ENCODE measurements at places on chromosomes 3 and 15.

DNA sequence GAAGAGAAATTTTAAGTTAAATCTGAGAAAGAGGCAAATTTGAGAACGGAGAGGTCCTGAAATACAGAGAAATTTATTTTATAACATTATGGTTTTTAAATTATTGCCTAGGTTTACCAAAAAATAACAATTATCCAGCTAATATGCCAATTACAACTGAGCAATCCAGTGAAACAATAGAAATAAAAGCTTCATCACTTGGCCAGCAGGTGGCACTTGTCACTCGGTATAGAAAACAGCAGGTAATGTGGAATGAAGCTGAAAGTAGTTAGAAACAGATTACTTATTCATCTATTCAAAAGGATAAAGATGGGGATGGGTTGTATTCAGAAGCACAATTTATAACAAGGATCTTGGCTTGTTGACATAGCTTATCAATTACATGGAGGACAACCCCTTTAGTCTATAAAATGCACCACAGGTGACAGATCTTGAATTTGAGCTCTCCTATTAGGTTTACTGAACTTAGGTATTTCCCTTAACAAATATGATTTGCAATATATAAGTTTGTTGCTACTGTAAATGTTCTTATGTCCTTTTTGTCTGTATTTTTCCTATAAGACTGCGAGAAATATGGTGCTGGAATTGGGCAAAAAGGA lies 70.1 kb upstream of the GUCA1C start:
- DNase-seq, result peak; percentile 47

GRCh38 chr3:141454906-141455602 lies 31.8 kb upstream of the RASA2 start:
- DNase-seq, result peak; percentile 82

GRCh38 chr3:48219543-48219942 lies 3.8 kb upstream of the CAMP start:
- no peak for DNase-seq

GRCh38 chr3:13020159-13020750 lies 53.0 kb downstream of the IQSEC1 start:
- no peak for DNase-seq

DNA sequence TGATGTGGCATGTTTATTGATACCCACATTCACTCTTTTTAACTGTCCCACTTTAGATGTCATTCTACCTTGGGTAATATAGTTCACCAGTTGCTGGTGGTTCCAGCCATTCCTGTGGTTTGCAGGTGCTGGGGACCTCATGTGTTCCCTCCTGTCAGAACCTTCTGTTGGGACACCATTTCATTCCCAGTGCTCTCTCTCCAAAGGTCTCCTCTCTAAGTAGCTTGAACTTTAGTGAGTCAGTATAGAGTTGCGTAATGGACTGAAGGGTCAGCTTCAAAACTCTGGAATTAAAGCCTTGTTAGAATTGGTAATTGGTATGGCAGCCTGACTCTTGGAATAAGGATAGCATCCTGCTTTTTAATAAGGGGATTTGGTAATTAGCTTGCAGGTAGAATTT lies 108.5 kb downstream of the PLCL2 start:
- no peak for DNase-seq

DNA sequence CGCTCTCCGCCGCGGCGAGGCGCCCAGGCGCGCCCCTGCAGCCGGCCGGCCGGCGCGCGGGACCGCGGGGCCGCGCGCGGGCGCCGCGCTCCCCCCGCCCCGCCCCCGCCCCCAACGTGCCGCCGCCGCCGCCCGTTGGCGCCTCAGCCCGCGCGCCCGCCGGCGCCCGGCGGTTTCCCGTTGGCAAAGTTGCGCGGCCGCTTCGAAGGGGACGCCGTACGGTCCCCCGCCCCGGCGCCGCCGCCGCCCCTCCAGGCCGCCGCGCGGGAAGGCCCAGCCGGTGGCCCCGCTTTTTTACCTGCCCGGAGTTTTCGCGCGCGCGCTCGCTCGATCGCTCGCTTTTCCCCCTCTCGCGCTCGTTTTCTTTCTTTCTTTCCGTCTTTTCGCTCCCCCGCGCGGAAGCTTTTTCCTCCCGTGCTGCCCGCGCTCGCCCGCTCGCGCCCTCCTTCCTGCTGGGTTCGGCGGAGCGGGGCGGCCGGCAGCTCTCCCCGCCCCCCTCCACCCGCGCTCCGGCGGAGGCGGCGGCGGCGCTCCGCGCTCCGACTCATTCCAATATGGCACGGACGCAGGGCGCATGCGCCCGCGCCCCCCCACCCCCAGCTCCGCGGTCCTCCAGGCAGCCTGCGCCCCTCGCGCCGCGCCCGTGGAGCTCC lies at the start of gene SFMBT1:
SFMBT1 (minus strand) TSS at position 556 of the 653 bp plus-strand sequence. CDS start 76,945 bp downstream, outside the sequence.
- peak; percentile 71 for DNase-seq

DNA sequence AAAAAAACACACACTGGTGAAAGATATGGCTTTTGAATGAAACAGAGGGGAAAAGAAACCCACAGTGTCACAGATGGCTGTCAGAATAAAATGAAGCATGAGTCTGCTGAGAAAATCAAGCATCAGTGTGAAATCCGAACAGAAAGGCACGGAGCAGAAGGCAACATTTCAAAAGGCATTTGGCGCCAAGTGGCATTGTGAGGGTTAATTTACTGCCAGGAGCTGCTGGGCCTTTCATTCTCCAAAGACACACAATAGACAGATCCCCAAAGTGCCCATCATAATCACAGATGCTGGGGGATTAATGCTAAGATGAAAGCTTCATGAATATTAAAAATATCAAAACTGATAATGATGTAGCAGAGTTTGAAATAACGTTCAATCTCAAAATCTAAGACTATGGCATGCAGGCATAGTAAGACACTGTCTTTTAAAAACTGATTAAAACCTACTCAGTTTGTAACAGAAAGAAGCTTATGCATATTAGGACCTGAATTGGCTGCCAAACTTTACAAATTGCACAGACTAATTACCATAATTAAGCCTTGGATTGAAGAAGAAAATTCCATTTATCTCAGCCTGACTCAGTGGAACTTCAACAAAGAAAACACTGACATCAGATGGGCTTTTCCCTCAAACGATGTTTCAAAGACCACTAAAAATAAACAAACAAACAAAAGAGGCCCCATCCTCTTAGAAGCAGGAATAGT lies 589.2 kb downstream of the ROBO1 start:
- no peak for DNase-seq

DNA sequence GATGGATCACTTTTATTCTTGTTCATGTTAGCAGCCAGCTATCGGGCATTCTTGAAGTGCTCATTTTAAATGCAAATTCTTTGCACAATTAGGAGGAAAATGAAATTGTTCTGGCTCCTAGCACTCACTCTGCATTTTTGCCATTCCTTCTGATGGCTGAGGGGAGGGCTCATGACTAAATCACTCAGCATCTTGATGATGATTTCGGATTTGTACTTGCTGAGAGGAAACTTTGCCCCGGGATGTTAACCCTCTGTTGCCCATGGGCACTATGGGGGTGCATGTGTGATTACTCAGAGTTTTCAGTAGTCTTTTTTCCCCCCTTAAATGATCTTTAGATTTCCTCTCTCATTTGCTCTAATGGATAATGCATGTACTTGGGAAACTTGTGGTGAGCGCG lies 299.6 kb upstream of the C2CD4B start:
- DNase-seq, result no peak

DNA sequence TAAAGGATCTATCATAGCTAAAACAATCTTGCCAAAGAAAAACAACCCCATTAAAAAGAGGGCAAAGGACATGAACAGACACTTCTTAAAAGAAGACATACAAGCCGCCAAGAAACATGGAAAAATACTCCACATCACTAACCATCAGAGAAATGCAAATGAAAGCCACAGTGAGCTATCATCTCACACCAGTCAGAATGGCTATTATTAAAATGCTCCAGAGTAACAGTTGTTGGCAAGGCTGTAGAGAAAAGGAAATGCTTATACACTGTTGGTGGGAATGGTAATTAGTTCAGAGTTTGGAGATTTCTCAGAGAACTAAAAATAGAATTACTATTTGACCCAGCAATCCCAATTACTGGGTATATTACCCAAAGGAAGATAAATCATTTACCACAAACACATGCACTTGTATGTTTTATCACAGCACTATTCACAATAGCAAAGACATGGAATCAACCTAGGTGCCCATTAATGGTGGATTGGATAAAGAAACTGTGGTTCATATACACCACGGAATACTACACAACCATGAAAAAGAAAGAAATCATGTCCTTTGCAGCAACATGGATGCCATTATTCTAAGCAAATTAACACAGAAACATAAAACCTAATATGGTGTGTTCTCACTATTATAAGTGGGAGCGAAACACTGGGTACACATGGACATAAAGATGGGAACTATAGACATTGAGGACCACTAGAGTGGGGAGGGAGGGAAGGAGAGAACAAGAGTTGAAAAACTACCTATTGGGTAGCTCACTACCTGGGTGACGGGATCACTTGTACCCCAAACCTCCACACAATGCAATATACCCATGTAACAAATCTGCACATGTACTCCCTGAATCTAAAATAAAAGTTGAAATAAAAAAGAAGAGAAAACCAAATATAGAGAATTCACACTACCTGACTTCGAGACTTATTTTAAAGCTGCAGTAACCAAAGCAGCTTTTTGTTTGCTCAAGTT lies 32.6 kb downstream of the ITGA11 start:
- no peak for DNase-seq

GRCh38 chr3:71310980-71311660 lies 272.4 kb downstream of the FOXP1 start:
- DNase-seq, result no peak

DNA sequence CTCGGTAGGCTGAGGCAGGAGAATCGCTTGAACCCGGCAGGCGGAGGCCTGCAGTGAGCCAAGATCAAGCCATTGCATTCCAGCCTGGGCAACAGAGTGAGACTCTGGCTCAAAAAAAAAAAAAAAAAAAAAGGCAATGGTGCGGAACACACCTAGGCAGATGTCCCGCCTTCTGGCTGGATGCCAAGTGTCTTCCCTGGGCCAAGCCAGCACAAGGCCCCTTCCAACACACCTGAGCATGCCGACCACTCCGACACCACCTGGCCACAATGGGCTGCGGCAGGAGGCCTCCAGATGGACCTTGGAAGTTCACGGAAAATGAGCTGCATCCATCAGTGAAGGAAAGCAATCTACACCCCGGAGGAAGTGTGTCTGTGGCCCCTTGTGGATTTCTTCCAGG lies 19.0 kb downstream of the NUP210 start:
- DNase-seq, result no peak

DNA sequence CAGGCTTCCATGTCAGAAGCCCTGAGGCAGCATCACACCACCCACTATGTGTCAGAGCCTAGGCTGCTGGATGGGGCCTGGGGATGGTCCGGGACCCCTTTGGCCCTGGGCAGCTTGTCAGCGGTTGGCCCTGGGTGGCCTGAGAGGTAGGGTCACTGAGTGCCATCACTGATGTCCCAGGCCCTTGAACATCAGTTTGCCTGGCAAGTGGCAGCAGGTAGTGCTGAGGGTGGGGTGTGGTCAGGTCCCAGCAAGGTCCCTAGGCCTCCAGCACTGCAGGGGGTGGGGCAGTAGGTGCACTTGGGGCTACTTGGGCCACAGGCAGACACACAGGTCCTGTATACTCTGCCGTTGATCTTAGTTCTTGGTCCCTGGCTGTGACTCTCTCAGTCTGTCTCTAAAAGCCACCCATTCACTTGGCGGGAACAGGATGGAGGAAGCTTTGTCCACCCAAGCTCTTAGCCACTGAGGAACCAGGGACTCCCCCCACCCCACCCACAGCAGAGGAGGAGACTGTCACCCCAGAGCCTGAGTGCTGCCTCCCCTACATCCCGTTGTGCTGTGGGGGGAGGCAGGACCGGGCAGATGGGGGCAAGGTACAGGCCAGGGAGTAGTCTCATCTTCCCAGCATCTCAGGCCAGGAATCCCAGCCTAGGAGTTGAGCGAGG lies 5.8 kb downstream of the GNAI2 start:
- no peak for DNase-seq

DNA sequence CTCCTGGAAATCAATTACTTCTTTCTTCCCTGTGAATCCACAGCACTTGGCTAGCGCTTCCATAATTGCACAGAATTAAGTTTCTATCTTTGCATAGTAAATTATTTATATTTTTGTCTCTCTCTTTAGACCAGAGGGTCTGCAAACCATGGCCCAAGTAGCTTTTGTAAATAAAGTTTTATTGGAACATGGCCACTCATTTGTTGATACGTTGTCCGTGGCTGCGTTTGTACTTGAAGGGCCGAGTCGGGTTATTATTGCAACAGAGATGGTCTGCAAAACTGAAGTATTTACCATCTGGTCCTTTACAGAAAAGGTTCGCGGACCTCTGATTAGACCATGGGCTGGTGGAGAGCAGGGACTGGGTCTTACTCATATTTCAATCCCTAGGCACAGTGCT lies 102.5 kb downstream of the RPLP1 start:
- no peak for DNase-seq

GRCh38 chr3:55574671-55575070 lies 87.6 kb upstream of the WNT5A start:
- no peak for DNase-seq

DNA sequence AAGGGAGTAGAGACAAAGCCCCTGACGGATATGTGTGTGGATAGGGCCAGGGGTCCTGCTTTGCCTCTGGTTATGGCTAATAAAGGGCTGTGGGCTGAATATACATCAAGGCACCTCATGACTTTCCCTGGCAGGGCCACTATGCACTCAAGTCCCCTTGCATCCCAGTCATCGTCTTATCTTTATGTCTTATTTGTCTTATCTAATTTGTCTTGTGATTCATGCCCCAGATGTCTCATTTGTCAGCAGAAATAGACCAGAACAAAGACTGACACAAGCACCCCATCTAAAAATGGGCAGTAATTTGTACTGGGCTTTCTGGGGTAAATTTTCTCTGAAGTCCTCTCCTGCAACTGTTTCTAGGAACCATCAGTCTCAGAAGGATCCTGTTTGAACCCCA lies 68.6 kb downstream of the ITGA11 start:
- DNase-seq, result no peak

DNA sequence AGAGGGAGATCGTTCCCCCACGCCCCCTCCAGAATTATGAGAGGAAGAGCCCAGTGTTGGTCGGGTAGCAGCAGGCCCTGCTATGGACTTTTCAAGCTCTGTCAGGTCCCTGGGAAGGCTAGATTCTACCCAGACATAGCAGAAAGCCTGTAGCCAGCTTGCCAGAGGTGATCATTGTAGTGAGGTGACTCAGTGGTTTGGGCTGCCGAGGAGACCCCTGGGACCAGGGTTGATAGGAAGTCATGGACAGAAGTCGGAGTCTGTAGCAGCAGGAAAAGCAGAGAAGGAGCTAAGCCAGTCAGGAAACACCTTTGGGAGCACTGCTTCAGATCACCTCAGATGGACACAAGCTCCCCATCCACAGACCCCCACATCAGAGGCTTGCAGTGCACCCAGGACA lies 67.7 kb downstream of the CCNL1 start:
- no peak for DNase-seq

All from activated CD4-positive, alpha-beta T cell treated with anti-CD3 and anti-CD28 coated beads, Interleukin-2, Interleukin-4, amounts not matched to agents 100 ng/mL and 50 ng/mL, durations not matched to agents 16 hours and 8 hours (primary cell).